ENCODE measurements at places on chromosomes 5 and 9.

GRCh38 chr5:96834016-96834415, 26.3 kb upstream of the ERAP1 start:
- DNase-seq: no peak

DNA sequence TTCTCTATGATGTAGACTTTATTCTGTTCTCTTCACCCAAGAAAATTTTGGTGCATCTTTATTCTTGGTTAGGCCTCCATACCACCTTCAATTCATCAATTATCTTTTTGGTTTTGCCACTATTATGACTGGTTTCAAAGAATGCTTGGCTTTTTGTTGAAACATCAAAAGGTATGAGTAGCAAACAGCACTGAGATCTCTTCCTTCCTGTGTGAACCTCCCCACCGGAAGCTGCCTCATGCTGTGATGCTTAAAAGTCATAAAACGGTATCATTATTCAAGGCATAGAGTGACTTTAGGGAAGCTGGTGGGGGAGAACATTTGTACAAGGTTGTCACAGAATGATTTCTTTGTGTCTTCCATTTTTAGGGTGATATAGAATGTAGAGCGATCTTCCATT, 70.6 kb downstream of the IQGAP2 start:
- peak; percentile 83 for DNase-seq

DNA sequence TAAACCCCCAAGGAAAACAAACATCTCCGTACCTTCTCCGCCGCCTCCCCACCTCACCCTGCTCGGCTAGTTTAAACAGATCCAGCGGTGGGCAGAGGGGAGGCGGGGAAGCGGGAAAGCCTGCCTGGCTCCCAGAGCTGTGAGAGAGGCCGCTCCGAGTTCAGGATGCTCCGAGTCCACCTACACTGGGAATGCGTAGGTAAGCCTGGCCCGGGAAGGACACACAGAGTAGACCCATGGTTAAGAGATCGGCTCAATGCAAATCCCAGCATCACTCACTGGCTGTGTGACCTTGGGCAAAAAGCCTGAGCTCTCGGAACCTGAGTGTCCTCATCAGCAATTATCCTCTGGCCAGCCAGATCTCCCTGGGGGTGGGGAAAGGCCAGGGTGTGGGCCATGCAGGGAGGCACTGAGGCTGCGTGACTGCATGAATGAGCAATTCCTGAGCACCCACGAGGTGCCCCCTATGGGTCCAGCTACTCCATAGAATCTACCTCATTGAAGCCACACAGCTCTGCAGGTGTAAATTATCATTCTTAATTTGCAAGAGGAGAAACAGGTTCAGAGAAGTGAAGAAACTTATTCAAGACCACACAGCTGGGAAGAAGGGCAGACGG, 30.5 kb upstream of the LMX1B start:
- DNase-seq: no peak

DNA sequence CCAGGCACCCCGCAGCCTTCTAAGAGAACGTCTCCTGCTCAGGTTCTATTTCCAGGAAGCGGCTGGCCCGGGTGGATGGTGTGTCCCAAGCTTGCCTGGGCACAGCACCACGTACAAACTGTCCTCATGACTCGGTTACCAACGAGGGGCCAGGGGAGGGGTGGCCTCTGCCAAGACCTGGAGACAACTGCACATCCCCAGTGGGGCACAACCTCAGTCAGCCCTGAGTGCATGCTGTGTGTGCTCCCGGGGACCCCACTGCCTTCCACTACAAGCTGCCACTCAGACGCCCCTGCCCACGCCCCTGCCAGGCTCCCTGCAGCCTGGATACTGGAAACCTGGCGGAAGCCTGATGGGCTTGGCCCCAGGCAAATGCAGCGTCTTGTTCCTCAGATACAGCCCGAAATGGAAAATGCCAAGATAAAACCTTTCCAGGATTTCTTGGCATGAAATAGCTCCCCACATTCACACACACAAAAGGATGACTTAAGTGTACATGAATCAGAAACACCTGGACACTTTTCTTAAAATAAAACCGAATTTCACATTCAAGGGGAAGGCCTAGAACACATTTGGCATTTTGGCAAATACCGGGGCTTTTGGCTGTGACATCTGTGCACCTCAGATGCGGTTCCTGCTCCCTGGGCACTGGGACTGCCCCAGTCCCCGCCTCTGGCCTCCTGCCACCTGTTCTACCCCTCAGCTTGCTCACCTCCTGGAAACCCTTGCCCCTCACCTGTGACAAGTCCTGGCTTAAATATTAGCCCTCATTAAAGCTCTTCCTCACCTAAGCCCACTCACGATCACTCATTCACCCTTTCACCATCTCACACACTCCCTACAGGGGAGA, 62.5 kb downstream of the COL23A1 start:
- no peak for DNase-seq

DNA sequence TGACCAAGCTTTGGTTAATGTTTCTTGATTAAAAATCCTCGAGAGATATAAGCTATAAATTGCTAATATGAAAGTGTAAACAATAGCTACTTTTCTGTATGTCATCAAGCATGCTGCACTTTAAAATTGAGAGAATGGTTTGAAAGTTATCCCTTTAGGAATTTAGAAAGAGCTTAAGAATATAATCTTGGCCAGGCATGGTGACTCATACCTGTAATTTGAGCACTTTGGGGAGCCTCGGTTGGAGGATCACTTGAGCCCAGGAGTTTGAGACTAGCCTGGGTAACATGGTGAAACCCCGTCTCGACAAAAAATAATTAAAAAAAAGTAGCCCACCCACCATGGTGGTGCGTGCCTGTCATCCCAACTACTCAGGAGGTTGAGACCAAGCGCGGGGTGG, 12.2 kb upstream of the MROH2B start:
- no peak for DNase-seq

DNA sequence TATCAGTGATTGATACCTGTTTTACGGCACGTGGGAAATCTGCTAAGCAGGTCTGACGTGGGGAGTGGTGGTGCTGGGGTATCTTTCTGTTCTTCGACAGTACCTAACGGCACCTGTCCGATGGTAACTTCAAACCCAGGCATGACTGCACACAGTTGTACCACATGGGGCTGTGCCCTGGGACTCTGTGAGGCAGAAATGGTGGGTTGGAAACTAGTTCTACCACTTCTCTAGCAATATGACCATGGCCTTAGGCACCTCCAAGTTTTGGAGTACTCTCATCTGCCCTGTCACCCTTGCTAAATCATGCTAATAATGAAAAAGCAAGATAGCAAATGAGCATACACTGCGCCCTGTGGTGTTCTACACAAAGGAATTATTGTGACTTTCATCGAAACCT, 30.9 kb downstream of the EPB41L4B start:
- DNase-seq: no peak

DNA sequence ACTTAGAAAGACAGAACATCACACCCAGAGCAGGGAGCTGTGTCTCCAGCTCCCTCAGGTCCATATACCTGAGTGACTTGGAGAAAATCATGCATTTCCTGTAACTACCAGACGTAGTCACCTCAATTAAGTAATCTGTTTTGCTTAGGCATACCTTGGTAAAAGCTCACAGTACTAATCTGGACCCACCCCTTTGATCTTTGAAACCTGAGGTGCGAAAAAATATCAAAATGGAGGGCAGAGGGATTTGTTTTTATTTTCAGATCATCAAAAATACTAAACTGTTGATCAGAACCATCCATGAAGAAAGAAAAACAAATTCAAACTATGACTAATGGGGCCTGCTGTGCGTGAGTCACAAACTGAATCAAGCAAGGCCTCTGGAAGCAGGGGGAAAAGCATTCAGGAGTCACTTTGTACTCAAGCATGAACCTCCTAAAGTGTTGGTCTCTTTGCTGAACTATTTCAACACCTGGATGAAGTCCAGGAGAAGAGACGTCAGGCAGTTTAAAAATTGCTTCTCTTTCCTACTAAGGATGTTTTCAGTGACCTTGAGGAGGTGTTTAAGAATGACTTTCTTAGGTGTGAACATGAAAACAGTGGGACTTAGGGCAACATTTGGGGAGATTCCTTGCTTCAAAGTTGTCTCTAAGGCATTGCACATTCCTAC, 76.3 kb downstream of the MUSK start:
- no peak for DNase-seq

DNA sequence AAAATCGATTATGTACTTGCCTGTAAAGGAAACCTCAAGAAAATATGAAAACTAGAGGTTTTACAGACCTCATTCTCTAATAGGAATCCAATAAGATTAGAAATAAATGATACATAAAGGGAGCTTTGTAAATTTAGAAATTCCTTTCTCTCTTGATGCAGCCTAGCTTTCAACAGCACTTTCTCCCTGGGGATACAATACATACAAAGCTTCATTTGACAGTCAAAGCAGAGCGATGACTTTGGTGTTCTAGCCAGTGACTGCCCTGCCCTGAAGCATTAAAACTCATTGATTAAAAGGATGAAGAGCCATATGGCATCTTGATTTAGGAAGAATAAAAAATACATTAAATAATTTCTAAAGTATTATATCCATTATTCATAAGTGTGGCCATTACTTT, 46.3 kb upstream of the GLIS3 start:
- no peak for DNase-seq

- no peak for DNase-seq
Measured at GRCh38 chr5:36311956-36312355, 10.3 kb upstream of the RANBP3L start.

GRCh38 chr5:122805481-122805880, 30.6 kb downstream of the SNX2 start:
- no peak for DNase-seq

DNA sequence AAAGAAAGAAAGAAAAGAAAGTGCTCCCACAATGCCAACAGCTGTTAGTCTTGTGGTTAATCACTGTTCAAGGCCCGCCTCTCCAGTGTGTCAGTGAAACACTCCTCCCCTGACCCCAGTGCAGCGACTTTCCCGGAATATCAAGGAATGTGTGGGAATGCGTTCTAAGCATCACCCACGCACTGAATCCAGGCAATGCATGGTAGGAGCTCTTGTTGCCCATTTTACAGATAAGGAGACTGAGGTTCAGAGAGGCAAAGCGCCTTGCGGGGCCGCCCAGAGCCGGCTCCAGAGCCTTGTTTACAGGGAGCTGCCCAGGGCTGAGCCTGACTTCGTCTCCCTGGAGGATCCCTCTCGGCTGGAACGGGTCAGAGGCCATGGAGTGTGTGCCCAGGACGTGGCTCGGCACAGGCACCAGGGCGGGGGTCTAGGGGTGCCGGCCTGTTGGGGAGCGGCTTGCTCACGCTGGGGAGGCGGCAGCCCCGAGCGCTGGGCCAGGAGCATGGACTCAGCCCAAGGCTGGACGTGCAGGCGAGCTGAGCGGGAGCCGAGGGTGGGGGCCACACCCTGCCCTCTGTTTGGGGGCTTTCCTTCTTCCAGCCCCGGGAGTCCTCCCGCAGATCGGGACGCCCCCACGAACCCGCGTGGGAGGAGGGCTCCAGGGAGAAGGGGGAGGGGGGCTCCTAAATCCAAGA, 823 bp downstream of the ST6GALNAC6 start:
- DNase-seq: no peak

DNA sequence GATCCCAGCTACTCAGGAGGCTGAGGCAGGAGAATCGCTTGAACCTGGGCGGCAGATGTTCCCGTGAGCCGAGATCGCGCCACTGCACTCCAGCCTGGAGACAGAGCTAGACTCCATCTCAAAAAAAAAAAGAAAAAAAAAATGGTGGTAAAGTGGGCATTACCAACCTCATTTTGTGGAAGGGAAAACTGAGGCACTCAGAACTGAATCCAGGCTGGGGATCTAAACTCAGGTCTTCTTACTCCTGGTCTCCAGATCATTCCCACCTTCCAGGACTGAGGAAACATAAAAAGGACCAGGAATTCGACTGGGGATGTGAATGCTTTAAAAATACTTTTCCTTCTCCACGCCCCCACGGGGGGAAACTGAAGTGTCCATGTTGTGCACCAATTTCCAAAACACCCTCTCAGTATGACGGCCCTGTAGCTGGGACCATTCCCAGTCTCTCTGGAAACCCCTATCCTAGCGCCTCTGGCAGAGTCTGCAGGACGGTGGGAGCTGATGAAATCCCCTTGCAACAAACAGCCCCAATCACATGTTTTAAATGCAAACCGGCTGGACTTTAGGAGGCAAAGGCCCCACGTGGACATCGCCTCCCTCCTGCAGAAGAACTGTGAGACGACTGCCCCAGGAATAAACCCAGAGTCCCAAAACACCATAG, 8.9 kb upstream of the AKNA start:
- DNase-seq: no peak

GRCh38 chr5:124504081-124504916, 242.1 kb downstream of the ZNF608 start:
- DNase-seq: no peak

GRCh38 chr5:102542057-102542456, 43.3 kb upstream of the SLCO6A1 start:
- DNase-seq: no peak

DNA sequence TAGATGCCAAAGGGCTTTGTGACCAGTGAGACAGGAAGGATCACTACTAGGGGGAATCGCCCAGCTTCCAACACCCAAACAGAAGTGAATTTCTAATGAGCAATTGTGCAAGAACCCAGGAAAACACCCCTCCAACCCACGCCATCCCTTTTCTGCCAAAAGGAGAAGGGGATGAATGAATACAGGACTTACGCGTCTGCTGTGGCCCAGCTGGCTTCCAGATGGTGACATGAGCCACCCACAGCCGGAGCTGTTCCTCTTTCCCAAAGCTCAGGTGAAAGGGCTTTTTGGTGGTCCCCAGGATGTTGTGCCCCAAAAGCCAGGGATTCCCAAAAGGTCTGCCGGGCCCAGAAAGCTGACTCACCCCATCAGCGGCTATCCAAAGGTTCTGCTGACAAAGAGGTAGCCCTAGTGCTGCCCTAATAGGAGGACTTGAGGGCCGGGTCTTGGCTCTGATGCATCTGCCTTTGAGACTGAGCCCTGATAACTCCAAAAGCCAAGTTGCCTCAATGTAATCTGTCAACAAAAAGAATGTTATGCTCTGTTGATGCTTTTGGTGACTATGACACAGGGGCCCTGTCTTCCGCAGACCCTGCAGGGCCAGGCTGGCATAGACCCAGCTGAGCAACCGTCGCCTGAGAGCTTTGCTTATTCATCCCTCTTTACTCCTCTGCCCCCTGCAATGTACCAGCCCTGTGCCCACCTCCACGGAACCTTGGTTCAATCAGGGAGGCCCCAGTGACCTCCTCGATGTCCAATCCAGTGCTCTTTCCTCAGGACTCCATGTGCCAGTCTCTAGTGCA, 14.5 kb downstream of the GSN start:
- DNase-seq: no peak

GRCh38 chr9:15433661-15434060, 11.0 kb downstream of the SNAPC3 start:
- DNase-seq: no peak

- DNase-seq: no peak
Measured at GRCh38 chr5:164335837-164336236, 830.4 kb downstream of the MAT2B start.

GRCh38 chr9:71441266-71441665, 319.8 kb upstream of the TRPM3 start:
- no peak for DNase-seq

DNA sequence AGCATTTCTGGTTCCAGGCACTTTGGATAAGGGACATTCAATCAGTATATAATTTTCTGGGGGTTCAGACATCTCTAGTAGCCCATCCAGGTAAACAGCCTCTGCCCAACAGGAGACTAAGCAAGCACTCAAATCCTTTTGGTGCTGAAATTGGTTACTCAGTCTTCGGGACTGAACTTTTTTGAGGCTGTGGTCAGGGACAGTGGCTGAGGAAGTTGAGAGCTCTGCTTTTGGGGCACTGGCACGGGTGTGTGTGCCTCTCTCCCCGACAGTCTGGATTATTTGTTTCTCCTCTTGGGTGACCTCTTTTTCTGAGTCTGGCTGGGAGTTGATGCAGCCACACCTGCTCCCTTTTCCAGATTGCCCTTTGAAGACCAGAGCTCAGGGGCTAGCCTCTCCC, 47.6 kb downstream of the ACER2 start:
- no peak for DNase-seq

GRCh38 chr9:105038051-105038450, 110.1 kb upstream of the ABCA1 start:
- DNase-seq: no peak
